Omental fat pad (tissue), 4 donors: ENCODE measurements at places on chromosomes 5 and 9.
A peak's percentile ranks its signal among the peaks of the same experiment; 100 is the strongest.

DNA sequence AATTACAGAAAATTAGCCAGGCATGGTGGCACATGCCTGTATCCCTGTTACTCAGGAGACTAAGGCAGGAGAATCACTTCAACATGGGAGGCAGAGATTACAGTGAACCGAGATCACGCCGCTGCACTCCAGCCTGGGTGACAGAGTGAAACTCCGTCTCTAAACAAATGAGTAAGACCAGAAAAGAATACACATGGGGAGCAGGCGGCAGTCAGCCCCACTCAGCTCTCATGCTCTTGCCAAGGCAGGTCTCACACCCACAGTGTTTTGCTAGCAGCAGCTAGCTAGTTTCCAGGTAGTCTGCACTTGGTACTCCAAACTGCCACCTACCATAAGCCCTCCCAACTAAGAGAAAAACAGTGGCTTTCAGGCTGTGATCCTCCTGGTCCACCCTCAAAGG lies 722.3 kb upstream of the CTNND2 start:
- no peak for DNase-seq

DNA sequence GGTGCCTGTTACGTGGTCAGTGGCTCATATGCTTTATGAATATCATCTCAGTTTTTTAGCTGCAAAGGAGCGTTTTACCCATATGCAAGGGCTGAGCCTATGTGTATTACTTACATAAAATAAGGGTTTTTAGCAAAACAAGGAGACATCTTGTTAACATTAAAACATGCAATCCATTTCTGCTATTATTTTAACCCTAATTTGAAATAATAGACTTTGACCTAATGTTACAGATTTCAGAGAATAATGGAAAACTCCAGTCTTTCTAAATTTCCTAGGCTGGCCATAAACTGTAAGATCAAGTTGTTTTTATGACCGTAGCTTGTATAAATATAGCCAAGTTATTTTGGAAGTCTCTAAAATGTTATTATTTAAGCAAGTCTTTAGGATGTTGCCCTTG lies 121.1 kb upstream of the SEMA6A start:
- no peak for DNase-seq

GRCh38 chr5:151825445-151825844 lies 53.7 kb downstream of the G3BP1 start:
- no peak for DNase-seq

DNA sequence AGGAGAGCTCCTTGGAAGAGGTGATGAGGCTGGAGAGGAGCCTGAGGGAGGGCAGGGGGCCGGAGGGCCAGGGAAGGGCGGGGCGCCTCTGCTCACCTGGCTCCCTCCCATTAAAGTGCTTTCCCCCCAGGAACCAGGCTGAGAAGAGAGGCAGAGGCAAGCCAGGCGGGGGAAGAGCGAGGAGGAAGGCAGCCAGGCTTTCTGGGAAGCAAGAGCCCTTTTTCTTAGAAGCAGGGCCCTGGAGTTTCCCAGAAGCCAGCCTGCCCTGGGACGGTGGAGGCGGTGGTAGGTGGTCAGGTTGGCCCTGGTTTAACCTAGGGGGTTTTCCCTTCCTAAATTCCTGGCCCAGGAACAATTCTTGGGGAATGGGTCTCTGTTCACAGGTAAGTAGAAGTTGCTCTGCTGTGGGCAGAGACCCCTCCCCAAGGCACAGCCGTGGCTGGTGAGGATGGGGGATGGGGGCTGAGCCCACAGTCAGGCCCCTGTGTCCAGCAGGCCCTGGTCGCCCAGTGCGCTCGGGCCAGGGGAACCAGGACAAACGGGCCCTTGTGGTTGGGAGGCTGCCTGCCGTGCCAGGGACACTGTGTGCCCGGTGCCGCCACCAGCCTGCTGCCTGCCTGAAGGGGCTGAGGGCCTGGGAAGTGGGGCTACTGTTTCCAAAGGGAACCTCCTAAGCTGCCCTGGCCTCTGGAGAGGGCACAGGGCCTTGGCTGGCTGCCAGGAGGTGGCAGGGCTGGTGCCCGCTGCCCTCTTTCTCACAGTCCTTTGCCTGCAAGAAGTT lies 16.6 kb upstream of the RALGDS start:
- DNase-seq = no peak

- DNase-seq = no peak
These were observed 149.2 kb upstream of the ANKH start for GRCh38 chr5:15020736-15021135.

DNA sequence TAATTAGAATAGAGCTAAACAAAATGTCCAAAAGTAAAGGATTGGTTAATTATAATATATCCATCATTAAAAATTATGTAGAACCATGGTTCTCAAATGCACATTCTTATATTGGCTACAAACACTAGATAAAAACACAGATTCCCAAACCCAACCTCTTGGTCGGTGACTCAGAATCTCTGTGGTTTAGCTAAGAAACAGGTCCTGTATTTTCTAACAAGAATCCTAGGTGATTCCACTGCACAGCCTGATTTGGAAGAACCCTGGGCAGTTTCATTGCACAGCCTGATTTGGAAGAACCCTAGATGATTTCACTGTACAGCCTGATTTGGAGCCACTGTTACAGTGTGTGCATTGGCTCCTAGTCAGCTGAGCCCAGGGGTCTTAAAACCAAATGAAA lies 67.9 kb downstream of the KIAA1958 start:
- no peak for DNase-seq

GRCh38 chr9:92970467-92970923 lies 23.2 kb downstream of the FGD3 start:
- DNase-seq = no peak

- no peak for DNase-seq
These were observed 10.2 kb downstream of the NFX1 start for GRCh38 chr9:33300546-33300945.

DNA sequence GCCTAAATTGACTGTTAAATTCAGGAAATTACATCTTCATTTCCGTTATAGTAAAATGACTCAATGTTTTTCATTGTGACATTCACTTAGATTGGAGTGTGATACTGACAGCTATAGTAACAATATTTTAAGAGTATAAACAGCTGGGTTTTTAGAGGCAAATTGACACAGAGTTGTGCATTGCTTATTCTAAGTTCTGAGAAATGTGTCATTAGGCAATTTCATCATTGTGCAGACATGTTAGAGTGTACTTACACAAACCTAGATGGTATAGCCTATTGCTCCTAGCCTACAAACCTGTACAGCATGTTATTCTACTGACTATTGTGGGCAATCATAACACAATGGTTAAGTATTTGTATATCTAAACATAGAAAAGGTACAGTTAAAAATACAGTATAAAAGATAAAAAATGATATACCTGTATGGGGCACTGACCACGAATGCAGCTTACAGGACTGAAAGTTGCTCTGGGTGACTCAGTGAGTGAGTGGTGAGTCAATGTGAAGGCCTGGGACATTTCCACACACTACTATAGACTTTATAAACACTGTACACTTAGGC lies 132.7 kb downstream of the PDE4D start:
- no peak for DNase-seq

GRCh38 chr5:144162686-144163085 lies 7.8 kb downstream of the YIPF5 start:
- no peak for DNase-seq

GRCh38 chr5:37198842-37199241 lies 50.3 kb downstream of the CPLANE1 start:
- DNase-seq = no peak

- no peak for DNase-seq
These were observed 12.1 kb upstream of the WDR5 start for GRCh38 chr9:134123764-134124128.

GRCh38 chr9:116416421-116416820 lies 262.8 kb downstream of the PAPPA start:
- DNase-seq = no peak

DNA sequence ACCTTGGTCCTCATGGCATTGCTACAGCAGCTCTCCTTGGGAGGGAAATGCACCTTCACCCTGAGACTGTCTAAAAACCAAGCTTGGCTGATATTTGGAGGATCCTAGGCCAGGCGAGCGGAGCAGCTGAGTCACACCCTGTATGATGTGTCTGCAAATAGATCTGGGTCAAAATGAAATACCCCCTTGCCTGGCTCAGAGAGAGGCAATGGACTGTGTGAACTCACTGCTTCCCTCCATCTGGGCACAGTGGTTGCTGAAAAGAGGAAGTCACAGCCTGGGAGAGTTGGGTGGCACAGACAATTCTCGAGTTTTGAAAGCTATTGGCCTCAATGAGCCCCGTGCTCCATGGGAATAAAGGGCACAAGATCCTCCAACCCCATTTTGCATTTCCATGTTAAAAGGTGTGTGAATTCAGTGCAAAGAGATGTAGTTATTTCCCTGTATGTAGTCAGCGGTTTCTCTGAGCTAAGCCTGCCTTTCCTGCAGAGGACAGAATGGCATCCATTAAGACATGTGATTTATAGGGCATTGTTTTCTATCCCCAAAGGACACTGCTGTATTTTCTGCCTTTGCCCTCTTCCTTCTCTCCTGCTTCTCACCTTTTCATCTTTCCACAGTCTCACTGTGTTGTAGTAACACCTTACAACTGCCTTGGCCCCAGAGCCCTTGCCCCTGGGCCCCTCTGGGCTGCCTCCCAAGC lies 177.2 kb downstream of the GADD45G start:
- no peak for DNase-seq

- DNase-seq = no peak
These were observed 485 bp downstream of the FAM53C start for GRCh38 chr5:138338411-138339090.

GRCh38 chr5:126497506-126497905 lies 74.3 kb downstream of the GRAMD2B start:
- DNase-seq = no peak

DNA sequence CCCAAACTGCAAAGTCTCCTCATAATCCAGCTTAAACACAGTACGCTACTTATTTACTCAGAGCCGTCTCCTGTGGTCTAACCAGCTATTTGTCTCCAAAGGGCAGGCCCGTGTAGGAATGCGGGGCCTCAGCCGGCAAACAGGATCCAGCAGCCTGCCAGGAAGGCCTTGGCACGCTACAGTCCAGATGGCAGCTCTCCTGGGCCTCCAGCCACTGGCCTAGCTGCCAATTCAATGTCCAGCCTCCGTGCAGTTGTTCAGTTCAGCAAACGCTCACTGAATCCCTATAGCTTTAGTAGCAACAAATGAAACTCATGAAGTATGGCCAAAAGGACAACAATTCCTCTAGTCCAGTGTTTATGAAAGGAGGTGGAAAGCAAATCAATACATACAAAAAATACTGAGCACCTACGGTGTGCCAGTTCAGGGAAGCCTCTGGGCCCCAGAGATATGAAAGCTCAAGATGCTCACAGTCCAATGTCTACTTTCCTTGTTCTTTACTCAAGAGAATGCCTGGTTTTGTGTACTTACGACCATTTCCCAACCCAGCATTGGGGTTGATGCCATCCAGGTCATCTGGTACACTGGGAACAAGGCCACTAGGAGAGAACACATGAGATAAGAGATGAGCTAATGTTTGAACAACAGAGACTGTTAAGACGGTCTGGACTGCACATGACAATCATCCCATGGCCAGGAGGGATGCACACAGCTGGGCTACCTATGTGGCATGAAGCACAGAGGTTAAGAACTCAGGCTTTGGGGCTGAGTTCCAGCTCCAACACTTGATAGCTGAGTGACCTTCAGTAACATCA lies 8.3 kb downstream of the CDK5RAP2 start:
- DNase-seq = no peak

GRCh38 chr5:135594416-135594960 lies 15.7 kb upstream of the CXCL14 start:
- DNase-seq = no peak

GRCh38 chr9:128025736-128026135 lies 41.4 kb downstream of the NAIF1 start:
- no peak for DNase-seq

GRCh38 chr5:14158890-14159666 lies 15.9 kb downstream of the TRIO start:
- no peak for DNase-seq

DNA sequence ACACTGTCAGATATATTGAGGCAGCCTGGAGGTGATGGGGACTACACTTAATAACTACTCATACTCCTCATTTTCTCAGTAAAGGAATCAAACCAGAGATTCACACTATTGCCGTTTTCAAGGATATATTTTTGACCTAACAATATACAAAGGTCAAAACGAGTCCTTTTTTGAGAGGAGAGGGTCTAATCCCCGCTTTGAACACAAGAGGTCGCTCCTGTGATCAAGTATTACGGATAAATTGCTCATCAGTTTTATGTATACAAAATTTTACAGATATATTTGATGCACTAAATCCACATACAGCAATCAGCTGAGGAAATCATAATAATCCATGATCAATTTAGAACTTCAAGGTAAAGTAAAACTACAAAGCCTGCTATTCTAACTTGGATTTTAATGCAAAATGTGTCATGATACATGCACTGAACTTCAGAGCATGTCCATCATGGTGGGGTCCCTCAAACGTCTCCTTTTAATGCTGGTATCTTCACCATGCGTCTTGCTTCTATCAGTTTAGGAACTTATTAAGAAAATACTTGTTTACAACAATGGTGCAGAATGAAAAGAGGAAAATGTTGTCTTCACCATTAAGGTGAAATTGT lies 2.5 kb upstream of the ISL1 start:
- peak; percentile 24 for DNase-seq

DNA sequence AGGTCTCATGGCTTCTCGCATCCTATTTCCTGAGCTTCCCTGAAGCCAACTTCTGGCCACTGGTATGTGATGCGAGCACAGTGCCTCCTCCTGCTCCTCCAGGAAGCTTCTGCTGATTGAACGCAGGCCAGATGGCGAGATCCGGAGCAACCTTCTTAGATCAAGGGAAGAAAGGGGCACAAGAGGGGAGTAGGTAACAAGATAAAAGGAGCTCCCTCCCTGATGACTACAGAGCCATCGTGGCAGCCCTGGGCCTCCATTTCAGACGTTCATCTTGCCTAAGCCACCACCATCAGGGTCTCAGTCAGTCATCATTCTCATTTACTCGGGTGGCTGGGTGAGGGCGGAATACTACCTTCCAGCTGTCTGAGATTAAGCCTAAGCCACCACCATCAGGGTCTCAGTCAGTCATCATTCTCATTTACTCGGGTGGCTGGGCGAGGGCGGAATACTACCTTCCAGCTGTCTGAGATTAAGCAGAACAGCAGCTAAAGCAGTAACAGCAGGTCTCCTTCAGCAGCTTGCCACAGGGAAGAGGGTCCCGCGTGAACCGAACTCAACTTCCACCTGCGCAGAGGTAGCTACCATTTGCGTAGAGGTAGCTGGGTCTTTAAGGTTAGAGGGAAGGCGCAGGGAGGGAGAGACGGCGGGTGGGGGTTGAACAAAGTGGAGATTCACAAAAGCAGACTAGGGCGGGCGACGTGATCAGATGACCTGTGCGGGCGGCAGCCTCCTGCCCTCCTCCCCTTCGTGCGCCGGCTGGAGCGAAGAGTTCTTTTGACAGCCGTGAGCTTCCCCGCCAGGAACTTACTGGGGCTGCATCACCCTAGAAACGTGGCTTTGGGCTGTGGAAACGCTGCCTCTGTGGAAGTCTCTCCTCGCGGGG lies 27.9 kb upstream of the MGAT1 start:
- DNase-seq = no peak

DNA sequence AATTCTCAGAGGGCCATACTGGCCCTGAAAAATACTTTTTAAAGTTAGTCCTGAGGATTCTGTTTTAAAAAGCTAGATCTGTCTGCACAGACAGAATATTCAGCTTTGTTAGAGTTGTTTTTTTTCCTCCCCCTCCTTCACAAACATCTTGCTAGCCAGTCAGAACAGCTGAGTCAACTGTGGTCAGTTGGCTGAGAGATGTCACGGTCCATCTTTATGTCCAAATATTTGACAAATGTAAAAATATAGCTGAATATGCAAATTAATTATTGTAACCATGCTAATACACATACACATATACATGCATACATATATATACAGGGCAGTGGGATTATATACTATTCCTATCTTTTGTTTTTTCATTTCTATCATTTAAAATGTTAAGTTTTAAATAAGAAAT lies 33.9 kb downstream of the UNC13B start:
- DNase-seq = no peak
